ENCODE measurements at places on chromosomes 3 and 15. TPM values are rescaled to one million over a fixed set of nuclear protein-coding genes. Genes with fewer than 3 reads are reported as not detected.

GRCh38 chr15:82699726-82700125, 9.9 kb downstream of the AP3B2 start:
- no peak for DNase-seq
- no peaks in the 10 kb centered on the region for H3K36me3 ChIP-seq
- no peaks in the 10 kb centered on the region for H3K4me1 ChIP-seq
- no peak overlapping the region for H3K4me3 ChIP-seq
- no peaks in the 10 kb centered on the region for H3K27me3 ChIP-seq

DNA sequence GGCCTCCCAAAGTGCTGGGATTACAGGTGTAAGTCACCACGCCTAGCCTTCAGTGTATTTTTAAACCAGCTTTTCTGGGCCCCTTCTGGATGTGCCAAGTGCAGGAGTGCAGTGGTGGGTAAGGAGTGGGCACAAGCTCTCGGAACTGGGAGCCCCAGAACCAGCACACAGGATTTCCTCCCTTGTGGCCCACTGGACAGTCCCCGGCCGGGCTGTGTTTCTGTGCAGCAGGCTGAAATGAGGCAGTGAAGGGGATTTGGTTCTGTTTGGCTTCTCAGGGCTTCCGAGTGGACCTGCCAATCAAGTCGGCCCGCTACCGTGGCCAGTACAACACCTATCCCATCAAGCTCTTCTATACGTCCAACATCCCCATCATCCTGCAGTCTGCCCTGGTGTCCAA, 14.4 kb downstream of the SEC61A1 start:
- H3K27ac ChIP-seq, result no peak overlapping the region
- H3K4me1 ChIP-seq, result no peaks in the 10 kb centered on the region
- H3K36me3 ChIP-seq, result peaks cover 100% of the 10 kb centered on the region
- H3K27me3 ChIP-seq, result no peaks in the 10 kb centered on the region
- DNase-seq, result no peak
- H3K4me3 ChIP-seq, result no peak overlapping the region

ATP10A gene
- 43.5 TPM for total RNA-seq

- peak overlapping the region; percentile 69 for H3K27ac ChIP-seq
- H3K4me3 ChIP-seq, result no peak overlapping the region
- DNase-seq, result no peak
- H3K36me3 ChIP-seq, result no peaks in the 10 kb centered on the region
- no peaks in the 10 kb centered on the region for H3K27me3 ChIP-seq
These were observed 8.4 kb upstream of the PPP1R2 start for GRCh38 chr3:195551381-195551978.

DNA sequence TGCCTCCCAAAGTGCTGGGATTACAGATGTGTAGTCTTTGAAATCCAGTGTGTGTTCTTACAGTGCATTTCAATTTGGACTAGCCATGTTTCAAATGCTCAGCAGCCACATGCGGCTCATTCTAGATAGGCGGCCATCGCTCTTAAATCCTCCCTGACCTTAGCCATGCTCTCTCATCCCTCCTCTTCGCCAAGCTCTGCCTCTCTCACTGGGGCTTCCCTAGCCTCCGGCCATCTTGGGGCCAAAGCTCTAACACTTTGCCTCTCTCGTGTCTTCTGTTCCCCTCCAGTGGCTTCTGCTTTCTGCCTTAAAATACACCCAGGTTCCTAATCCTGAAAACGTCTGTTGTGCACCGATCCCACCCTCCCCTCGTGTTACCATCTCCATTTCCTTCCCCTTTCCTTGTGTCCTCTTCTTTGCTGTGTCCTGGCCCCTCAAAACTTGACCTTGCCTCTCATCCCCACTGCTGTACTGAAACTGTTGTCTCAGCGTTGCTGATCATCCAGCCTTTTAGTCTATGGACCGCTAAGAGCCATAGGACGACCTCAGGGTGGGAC, 1.4 kb upstream of the GHRL start:
- H3K4me3 ChIP-seq, result no peak overlapping the region
- no peaks in the 10 kb centered on the region for H3K27me3 ChIP-seq
- H3K36me3 ChIP-seq, result peaks cover 30% of the 10 kb centered on the region
- peaks cover 7% of the 10 kb centered on the region for H3K4me1 ChIP-seq
- H3K27ac ChIP-seq, result no peak overlapping the region

HHATL gene
- 1.0 TPM for total RNA-seq

NCEH1 gene
- total RNA-seq, result 97.7 TPM

DNA sequence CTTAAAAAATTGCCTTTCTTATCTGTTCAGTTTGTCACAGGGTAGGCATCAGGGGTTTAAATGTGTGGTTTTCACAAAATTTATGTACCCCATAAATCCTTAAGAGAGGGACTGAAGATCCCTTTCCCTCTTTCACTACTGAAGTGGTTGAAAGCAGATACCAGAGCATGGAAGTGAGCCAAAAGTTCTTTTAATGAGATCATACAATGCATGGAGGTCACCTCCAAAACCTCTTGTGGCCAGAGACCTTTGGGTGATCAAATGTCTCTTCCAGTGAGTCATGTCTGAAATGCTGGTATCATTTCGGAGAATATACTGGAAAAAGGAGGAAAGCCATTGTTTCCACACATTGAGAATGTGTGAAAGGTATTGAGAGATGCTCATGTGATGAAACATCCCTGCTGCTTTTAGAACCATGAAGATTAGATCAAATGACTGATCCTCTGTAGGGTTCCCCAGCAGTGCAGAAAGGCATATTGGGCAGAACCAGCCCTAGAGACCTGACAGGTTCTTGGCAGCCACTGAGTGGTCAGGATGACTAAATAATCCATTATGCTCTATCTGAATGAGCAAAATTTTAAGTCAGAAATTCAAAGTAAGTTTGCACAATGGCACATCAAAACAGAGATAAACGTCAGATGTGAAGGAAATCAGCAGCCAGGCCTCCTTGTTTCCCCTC, 165.8 kb upstream of the SLC2A2 start:
- H3K27me3 ChIP-seq, result no peaks in the 10 kb centered on the region
- DNase-seq, result no peak
- H3K27ac ChIP-seq, result no peak overlapping the region
- peaks cover 2% of the 10 kb centered on the region for H3K4me1 ChIP-seq

- H3K4me3 ChIP-seq, result peak overlapping the region; percentile 86
- no peak for DNase-seq
These were observed 736 bp downstream of the IREB2 start for GRCh38 chr15:78438619-78439285.

DNA sequence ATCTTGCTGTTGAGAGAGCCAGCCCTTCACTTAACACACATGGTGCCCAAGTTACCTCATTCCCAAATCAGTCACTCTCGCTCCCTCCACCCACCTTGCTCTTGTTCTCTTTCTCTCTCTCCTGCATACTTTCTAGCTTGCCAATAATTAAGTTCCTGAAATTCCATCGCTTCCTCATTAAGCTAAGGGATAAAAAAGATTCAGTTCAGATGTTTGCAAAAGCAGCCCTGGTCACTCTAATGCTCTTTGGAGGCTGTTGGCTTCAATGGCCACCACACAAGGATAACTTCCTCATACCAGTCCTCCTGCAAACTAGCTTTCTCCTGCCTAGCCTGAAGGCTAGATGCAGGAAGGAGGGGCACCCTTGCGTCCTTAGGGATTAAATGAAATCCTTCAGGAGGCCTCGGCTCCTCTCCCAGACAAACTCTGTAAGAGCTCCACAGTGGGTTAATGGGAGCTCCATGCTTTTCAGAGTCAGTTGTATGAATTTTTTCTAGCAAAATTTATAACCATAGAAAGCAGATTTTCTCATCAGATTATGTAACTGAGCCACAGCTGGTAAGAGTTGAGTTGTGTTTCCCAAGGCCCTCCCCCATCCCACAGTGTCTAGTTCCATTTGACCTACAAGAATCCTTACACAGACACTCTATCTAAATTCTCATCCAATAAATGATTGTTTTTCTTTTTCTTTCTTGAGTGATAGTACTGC, 176.6 kb upstream of the TRIM42 start:
- no peaks in the 10 kb centered on the region for H3K27me3 ChIP-seq
- no peaks in the 10 kb centered on the region for H3K36me3 ChIP-seq
- no peak for DNase-seq
- H3K4me3 ChIP-seq, result no peak overlapping the region
- H3K27ac ChIP-seq, result no peak overlapping the region

HYKK gene
- 4.1 TPM for total RNA-seq

DNA sequence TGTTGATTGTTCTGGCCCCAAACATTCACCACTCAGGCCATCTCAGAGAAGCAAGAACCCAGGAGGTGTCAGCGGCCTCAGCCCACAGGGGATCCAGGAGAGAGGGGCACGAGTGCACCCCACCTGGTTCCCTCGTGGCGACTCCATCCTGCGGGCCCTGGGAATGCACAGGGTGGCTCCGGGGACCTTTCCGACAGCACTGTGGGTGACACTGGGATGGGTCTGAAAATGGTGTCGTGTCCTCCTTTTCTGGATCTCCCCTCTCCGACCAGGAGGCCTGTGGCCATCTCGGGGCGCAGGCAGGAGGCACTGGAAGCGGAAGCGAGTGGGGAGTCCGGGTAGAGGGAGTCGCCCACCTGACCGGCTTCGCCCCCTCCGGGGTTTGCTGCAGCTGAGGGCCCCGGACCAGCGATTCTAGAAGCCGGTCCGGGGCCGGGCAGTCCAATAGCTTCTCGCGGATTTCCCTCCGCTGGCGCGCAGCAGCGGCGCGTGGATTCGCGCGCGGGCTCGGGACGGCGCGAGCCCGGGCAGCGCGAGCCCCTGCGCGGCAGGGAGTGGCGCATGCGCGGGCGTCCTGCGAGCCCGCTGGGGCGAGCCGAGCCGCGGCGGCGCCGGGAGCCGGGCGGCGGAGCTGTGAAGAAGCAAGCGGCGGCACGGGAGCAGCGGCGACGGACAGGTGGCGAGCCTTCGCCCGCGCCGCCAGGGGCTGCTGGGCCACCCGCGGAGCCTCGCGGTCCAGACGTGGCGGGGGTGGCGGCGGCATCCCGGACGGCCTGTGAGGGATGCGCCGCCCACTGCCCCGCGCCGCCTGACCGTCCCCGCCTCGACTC, at the start of gene DOCK3:
TSS of gene DOCK3 (plus strand) at position 579 of the 830 bp plus-strand sequence. CDS start 337 bp downstream, outside the sequence.
- peak within 1 kb of the TSS; percentile 47 for H3K4me3 ChIP-seq
- no peak within 1 kb of the TSS for H3K27ac ChIP-seq
- peak; percentile 74 for DNase-seq
- peaks cover 4% of the 10 kb centered on the region for H3K4me1 ChIP-seq

DNA sequence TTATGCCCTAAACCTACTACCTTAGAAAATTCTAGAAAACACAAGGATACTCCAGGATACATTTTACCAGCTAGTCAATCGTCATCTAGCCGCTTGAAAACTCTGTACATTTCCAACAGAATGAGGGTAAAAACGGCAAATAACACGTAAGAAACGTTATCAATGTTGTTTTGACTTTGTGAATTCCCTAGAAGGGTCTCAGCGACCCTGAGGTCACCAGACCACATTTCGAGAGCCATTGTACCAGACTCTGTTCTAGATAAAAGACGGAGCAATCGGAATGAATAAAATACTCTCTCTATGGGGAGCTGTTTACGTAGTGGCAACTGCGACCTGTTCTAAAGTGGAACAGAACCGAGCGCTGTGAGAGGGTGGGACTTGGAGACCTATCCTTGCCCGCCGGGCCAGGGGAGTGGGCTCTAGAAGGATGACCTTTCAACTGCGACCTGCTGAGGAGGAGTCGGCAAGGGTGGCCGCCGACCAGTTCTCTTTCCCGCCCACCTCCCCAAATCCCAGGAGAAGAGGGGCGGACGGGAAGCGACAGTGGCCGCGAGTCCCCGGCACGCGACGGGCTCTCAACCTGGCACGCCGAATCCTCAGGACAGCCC, 778 bp upstream of the AP4E1 start:
- H3K4me1 ChIP-seq, result peaks cover 40% of the 10 kb centered on the region
- H3K4me3 ChIP-seq, result peak overlapping the region; percentile 83
- peaks cover 14% of the 10 kb centered on the region for H3K36me3 ChIP-seq
- H3K27ac ChIP-seq, result peak overlapping the region; percentile 94

DNA sequence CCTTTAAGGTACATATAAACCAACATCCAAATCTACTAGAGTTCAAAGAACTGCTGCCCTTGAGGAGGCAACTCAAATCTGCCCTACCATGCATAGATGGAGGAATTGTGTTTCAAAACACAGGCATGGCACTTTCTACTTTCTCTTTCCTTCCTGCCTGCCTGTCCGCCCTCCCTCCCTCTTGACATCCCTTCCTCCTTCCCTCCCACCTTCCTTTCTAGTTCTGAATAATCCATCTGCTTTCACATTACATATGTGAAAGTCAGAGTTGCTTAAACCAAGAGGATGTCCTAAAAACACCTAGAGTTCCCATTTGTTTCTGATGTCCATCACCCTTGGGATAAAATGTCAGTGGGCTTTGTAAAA, 537.6 kb downstream of the FOXP1 start:
- no peaks in the 10 kb centered on the region for H3K27me3 ChIP-seq
- DNase-seq, result no peak
- H3K4me3 ChIP-seq, result no peak overlapping the region
- H3K4me1 ChIP-seq, result peaks cover 44% of the 10 kb centered on the region
- no peak overlapping the region for H3K27ac ChIP-seq

DNA sequence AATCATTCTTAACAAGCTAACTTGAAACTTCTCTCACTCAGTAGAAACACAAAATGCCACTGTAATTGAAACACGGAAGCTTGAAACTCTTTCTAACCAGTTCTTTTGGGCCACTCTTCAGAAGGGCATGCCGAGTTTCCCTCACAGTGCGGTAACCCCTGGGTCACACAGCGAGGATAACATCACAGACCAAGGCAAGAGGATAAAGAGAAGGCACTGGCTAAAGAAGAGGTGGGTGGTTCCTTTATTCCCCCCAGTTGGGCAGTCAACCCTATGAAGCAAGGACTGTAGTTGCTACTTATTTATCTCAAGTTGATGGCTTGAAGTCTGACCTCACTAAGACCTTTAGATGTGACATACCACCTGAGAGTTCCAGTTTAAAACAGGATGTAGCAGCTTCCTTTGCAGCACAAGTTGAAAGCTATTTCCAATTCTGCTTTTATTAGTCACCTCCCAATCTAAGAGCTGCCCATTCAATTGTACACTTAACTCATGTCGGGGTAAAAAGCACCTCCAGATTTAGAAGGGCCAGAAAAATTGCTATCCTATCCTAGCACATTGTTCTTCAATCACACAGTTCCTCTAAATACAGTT, 272.4 kb downstream of the TIGIT start:
- no peak overlapping the region for H3K4me3 ChIP-seq
- H3K27ac ChIP-seq, result no peak overlapping the region
- peaks cover under 1% of the 10 kb centered on the region for H3K4me1 ChIP-seq
- H3K27me3 ChIP-seq, result no peaks in the 10 kb centered on the region
- no peak for DNase-seq
- no peaks in the 10 kb centered on the region for H3K36me3 ChIP-seq

DNA sequence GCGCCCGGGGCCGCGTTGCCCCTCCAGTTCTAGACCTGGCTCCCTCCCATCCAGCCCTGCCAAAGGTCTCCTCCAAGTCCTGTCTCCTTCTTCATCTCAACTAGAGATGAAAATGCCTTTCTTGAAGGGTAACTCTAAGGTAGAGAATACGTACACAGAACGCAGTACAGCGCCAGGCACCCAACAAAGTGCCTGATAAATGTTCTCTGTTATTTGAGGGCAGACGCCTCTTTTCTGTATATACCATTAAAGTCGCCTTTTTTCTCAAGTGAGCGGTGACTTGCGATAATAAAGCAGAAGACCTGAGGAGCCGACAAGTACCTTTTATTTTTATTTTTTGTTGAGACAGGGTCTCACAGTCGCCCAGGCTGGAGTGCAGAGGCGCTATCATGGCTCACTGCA, 809 bp downstream of the CRTAP start:
- H3K27me3 ChIP-seq, result no peaks in the 10 kb centered on the region
- peaks cover 32% of the 10 kb centered on the region for H3K4me1 ChIP-seq
- H3K27ac ChIP-seq, result peak overlapping the region; percentile 99
- DNase-seq, result no peak
- peak overlapping the region; percentile 85 for H3K4me3 ChIP-seq

- no peaks in the 10 kb centered on the region for H3K27me3 ChIP-seq
- peaks cover 27% of the 10 kb centered on the region for H3K4me1 ChIP-seq
- H3K27ac ChIP-seq, result no peak overlapping the region
- H3K4me3 ChIP-seq, result no peak overlapping the region
These were observed 20.7 kb upstream of the KLF13 start for GRCh38 chr15:31305796-31306425.

Data from lower lobe of right lung (tissue), 2 donors.